Kasumi-1 (cell line): ENCODE measurements at places on chromosomes 6 and 20.

DNA sequence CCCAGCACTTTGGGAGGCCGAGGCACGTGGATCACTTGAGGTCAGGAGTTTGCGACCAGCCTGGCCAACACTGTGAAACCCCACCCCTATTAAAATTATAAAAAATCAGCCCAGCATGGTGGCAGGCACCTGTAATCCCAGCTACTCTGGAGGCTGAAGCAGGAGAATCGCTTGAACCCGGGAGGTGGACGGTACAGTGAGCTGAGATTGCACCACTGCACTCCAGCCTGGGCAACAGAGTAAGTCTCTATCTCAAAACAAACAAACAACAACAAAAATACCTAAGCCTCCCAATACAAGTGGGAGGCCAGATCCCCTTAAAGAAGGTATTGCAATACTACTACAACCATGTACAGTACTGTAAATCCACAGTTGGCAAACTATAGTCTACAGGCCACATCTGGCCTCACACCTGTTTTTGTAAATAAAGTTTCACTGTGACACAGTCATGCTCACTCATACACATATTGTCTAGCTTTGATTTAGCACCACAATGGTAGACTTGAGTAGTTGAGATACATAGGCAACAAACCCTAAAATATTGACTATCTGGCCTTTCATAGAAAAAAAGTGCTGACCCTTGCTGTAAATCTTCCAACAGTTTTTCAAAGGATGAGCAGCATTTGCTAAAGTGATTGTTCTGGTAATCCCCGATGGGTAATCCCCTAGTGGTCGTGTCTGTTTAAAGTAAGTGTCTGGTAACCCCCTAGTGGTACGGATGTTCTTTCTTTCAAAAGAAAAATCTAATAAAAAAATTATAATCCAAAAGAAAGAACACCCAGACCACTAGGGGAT lies 202.0 kb downstream of the RNGTT start:
- no peak for DNase-seq

DNA sequence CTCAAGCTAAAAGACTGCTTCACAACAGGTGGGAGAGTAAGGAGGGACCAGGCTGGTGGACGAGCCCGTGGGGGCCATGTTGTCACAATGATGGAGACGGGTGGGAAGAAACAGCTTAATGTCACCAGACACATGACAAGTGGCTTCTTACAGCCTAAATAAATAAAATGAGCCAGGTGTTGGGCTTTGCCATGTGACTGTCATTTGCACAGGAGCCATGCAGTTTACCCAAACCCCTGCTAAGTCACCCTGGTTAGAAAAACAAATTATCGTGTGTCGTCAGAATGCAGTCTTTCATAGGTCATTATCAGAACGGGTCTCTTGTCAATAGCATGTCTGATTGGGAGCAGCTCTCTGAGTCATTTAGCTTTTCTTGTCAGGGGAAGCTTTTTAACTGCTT lies 18.5 kb downstream of the BTBD3 start:
- DNase-seq: no peak

- no peak for DNase-seq
Measured at GRCh38 chr6:64861039-64861651, 845.9 kb downstream of the EYS start.

DNA sequence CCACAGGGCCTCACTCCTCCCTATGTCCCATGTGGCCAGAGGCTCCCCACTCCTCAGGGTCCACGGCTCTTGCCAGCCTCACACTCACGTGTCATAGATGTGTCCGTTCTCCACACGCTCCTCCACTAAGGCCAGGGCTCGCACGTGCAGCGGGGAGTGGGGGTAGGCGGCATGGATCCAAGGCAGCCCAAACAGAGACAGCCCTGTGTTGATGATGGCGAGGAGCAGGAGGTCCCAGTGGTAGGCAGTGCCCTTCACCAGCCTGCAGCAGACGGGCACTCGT lies 10.3 kb downstream of the SLC4A11 start:
- no peak for DNase-seq

GRCh38 chr6:130434174-130434873 lies 68.5 kb downstream of the TMEM200A start:
- DNase-seq: no peak

- no peak for DNase-seq
Measured at GRCh38 chr6:15481390-15482291, 181.2 kb downstream of the DTNBP1 start.

- DNase-seq: peak; percentile 67
Measured at GRCh38 chr6:168884646-168885086, 369.0 kb downstream of the THBS2 start.

- no peak for DNase-seq
Measured at GRCh38 chr6:166251655-166252054, 56.5 kb downstream of the PRR18 start.

DNA sequence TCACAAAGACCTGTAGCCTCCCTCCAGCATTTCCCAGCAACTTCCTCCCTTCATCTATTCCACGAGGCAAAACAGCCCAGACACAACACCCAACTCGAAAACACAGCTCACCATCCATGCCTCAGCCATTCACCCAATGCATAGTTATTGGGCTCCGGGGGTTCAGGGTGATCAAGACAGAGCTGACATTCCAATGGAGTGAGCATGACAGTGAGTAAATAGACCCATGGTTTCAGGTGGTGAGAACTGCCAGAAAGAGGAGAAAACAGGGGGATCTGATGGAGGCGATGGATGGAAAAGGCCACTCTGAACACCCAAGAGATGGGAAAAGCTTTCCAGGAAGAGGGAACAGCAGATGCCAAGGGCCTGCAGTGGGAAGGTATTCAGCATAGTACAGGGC lies 5.9 kb downstream of the CASS4 start:
- DNase-seq: no peak

GRCh38 chr20:17059465-17059864 lies 167.4 kb upstream of the PCSK2 start:
- DNase-seq: peak; percentile 7

DNA sequence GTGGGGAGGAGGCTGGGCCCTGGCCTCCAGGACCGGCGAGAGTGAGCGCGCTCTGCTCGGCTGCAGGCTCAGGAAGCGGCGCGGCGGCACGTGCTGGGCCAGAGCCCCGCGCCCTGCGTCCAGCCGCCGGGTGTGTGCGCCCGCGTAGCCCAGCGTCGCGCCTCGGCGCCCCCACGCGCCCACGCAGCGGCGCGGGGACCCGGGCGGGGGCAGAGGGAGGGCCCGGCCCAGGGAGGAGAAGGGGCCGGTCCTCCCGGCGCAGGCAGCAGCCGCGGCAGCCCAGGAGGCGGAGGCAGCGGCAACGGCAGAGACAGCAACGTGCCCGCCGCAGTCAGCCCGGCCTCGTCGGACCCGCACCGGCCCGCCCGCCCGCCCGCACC lies at the start of gene EYA2:
Gene EYA2, plus strand, starts transcription at position 265 of the 380 bp plus-strand sequence. CDS start 95,168 bp downstream, outside the sequence.
- DNase-seq: no peak

GRCh38 chr20:17889226-17889625 lies 79.4 kb downstream of the SNX5 start:
- no peak for DNase-seq
